Aorta (tissue), 5 donors: ENCODE measurements at places on chromosomes 16 and 17. TPM values are rescaled to one million over a fixed set of nuclear protein-coding genes. Genes with fewer than 3 reads are reported as not detected.

The PRPSAP1 gene
- 47.2 TPM for total RNA-seq

The MRC2 gene
- 232 TPM for total RNA-seq

The HS3ST2 gene
- 16.3 TPM for total RNA-seq

The TPSAB1 gene
- total RNA-seq: 38.0 TPM

DNA sequence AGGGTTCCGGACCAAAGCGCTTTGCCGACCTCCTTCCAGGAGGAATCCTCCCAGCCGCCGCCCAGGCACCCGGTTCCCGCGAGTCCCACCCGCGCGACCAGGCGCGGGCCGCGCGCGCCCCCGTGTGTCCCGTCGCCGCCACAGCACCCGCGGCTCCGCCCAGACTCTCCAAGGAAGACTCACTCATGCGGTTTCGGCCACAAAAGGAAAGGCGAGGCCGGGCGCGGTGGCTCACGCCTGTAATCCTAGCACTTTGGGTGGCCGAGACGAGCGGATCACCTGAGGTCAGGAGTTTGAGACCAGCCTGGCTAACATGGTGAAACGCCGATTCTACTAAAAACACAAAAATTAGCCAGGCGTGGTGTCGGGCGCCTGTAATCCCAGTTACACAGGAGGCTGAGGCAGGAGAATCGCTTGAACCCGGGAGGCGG is 3.5 kb upstream of the PKMYT1 start:
- H3K27ac ChIP-seq: no peak overlapping the region
- H3K4me1 ChIP-seq: no peaks in the 10 kb centered on the region
- no peaks in the 10 kb centered on the region for H3K27me3 ChIP-seq
- DNase-seq: peak; percentile 86

GRCh38 chr16:85627089-85627488 is 14.0 kb downstream of the GSE1 start:
- H3K4me3 ChIP-seq: no peak overlapping the region
- no peak overlapping the region for H3K27ac ChIP-seq
- no peak for DNase-seq
- H3K36me3 ChIP-seq: no peaks in the 10 kb centered on the region

GRCh38 chr17:67246403-67246652 is 1.3 kb upstream of the HELZ start:
- no peaks in the 10 kb centered on the region for H3K4me1 ChIP-seq
- H3K27ac ChIP-seq: no peak overlapping the region
- no peak for DNase-seq
- no peaks in the 10 kb centered on the region for H3K27me3 ChIP-seq
- no peaks in the 10 kb centered on the region for H3K36me3 ChIP-seq

DNA sequence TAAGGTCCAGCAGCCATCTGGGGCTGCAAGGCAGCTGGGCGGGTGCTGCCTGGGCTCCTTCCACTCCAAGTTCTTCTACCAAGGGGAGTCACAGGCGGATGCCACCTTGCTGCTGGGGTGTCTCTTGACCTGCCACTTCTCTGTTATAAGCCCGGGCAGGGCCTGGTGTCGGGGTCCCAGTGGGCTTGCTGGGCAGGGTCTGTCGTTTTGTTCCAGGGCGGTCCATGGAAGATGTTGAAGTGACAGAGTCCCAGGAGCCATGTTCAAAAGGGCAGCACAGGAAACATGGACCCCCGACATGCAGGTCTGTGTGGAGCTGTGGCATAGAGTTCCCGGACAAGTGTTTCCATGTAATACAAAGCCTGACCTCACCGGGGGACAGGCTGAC is 91.1 kb downstream of the TNFRSF13B start:
- H3K27ac ChIP-seq: no peak overlapping the region
- no peaks in the 10 kb centered on the region for H3K27me3 ChIP-seq
- no peaks in the 10 kb centered on the region for H3K36me3 ChIP-seq
- H3K4me3 ChIP-seq: no peak overlapping the region
- no peak for DNase-seq

- no peak for DNase-seq
- no peak overlapping the region for H3K4me3 ChIP-seq
- H3K27me3 ChIP-seq: no peaks in the 10 kb centered on the region
Observed at GRCh38 chr16:12583237-12583897, 220.3 kb downstream of the CPPED1 start.

DNA sequence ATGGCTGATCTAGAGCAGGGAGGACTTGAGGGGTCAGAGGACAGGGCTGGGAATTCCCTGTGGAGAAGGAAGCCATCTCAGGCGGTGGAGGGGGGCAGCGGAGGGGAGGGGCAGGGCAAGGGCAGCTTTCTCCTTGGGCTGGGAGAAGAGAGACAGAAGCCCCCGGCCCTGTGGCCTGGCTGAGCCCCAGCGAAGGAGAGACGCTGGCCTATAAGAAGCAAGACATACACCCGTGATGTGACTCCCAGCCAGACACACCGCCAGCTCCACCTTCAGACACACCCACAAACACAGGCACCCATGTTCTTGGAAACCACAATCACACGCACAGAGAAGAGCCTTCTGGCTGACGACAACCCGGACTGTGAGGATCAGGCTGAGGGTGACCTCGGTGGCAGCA is 10.0 kb downstream of the TRPV3 start:
- H3K36me3 ChIP-seq: no peaks in the 10 kb centered on the region
- no peaks in the 10 kb centered on the region for H3K27me3 ChIP-seq
